NCI-H526 (cell line): ENCODE measurements at places on chromosomes 5 and 9.

DNA sequence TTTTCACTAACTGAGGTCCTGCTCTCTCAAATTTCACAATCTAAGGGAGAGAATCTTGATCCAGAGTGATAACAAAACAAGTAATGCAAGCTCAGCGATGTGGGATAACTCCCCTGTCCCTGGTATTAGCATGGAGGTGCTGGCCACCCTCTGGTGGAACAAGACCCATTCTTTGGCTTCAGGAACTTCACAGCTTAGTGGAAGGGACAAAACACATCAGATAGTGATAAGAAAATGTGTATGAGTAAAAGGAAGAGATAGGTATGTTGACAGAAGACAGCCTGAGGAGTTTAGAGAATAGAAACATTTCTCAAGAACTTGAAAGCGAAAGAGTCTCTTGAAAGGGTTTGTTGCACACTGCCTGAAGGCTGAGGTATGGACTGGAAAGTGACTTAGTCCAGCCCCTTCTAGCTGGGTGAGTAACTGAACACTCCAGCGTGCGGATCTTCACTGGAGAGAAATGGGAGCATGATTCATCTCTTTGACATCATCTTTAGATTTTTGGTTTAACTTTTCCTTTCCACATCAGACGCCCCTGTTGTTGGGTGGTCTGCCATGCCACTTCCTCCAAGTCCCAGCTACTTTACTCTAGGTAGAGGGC, 25.4 kb upstream of the ZSWIM6 start:
- no peak for DNase-seq

GRCh38 chr5:96200641-96201040, 232.4 kb downstream of the PCSK1 start:
- DNase-seq, result no peak

GRCh38 chr9:113355040-113355596, 5.8 kb downstream of the BSPRY start:
- no peak for DNase-seq

DNA sequence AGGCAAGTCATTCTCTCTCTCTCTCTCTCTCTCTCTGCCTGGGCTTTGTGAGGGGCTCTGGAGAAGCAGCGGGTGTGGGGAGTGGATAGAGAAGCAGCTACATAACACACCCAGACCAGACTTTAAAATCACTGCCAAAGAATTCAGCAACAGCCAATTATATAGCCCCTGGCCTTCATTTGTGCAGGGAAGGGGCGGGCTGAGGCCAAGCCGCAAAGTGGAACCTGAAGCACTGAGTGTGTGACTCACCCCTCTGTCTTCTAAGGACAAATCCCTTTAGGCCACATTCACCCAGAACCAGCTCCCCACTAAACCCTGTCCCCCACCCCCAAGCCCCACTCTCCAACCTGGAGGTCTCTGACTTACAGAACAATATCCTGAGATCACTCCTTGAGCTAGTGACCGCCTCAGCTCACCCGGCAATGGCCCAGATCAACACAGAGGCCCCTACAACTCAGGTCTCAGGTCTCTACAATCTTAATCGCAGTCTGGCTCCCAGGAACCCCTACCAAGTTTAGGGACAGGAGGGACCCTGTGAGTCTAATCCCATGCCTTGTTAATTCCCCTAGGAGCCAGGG, 6.0 kb downstream of the B4GALT1 start:
- DNase-seq, result no peak

DNA sequence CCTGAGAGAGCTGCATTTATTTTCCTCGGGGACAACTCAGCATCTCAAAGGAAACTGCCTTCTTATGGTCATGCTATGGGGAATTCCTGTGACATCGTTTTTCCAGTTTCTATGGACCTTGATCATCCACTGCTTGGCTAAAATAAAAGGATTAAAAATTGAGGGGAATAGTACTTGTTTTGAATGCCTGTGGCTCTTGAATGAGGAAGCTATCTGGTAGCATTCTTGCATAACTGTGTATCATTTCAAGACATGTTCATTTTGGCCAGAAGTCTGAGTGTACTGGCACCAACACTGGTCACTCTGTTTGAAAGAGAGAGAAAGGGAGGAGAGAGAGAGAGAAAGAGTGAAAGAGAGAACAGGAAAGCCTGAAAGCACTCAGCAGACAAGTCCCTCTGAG, 116.7 kb downstream of the DOCK2 start:
- DNase-seq, result no peak

DNA sequence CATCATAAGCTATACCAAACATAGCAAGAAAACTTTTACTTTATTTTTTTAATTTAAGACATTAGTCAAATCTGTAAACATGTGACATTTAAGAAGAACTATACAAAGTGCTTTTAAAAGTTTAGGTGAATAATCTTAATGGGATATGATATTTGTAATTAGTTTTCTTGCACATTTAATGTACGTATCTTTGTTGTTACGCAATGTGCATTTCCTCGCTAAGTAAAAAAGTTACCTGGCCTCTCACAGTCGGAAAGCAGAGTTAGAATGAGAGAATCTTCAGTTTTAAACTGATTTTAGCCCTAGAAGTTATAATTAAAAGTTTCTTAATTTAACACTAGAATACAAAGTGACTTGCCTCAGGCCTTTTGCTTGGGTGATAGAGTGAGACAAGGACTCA, 589.8 kb downstream of the DMRTA1 start:
- no peak for DNase-seq

- DNase-seq, result no peak
Observed at GRCh38 chr9:77705636-77706035, 57.5 kb upstream of the GNA14 start.

DNA sequence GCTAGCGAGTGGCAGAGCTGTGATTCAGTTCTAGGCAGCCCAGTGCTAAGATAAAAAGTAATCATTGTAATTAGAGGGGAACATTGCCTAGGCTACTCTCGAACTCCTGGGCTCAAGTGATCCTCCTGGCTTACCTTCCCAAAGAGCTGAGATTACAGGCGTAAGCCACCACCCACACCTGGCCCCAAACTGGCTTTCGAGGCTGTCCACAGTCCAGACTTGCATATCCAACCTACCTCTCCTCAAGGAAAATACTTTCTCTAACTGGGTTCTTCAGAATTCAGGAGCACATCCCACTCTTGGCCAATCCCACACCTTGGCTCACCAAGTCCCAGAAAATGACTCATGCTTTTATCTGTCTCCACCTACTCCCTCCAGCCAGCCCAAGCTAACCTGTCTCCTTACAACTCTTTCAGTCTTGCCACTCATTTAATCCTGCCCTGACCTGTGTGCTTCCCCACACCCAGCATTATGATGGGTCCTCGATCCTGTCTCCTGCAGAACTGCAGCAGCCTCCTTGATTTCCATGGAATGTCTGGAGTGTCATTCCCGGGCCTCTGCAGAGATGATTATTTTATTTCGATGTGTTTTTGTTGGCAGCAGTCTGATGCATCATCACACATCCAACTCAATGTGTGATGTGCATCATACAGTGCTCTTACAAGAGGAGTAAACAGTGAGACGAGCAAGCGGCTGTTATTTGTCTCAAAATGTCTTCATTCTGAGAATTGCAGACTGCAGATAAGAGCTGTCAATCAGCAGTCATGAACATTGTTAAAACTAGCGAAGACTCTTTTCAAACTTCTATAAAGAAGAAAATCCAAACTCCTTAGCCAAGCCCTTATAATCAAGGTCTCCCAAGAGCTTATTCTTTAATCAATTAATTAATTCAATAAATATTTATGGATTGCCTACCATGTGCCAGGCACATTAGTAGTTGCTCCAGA, 167.3 kb downstream of the SEC61B start:
- no peak for DNase-seq

DNA sequence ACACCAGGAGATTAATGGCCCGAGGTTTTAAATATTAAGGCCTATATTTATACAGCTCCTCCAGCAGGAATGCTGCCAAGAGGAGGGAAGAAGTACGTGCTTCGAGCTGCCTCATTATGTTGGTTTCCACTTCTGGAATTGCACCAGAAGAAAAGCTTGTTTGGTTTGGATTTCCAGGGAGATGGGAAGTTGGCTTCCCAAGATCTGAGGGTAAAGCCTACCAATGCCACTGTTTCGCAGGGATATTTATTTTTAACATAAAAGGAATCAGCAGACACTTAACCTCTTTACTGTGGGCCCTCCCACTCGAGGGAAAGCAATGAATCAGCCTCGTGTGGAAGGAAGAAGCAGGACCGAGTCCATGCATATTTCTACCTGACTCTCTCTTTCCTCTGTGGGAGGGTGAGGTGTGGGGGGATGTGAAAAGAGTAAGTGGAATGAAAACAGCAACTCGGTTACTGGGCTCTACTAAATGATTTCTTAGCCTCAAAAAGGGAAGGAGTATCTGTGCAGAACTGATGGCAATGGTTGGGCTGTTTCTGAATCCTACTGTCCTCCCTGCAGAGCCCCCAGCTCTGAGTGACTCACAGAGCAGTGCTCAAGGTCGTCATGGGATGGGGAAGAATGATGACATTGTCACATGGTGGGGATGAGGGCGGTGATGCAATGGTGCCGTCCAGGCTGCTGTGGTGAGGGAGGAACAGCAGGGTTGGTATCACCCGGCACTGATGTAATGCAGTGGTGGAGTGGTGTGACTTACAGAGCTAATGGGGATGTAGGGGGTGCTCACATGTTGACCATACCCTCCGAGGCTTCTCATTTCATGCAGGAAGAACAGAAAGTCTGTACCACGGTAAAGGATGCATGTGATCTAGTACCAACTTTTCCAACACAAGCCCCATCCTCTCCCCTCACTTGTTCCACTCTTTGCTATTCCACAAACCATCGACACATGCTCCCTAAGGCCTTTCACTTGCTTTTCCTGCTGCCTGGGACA, 215.0 kb upstream of the PANK3 start:
- no peak for DNase-seq

GRCh38 chr5:9947225-9947714, 302.4 kb downstream of the ATPSCKMT start:
- no peak for DNase-seq

DNA sequence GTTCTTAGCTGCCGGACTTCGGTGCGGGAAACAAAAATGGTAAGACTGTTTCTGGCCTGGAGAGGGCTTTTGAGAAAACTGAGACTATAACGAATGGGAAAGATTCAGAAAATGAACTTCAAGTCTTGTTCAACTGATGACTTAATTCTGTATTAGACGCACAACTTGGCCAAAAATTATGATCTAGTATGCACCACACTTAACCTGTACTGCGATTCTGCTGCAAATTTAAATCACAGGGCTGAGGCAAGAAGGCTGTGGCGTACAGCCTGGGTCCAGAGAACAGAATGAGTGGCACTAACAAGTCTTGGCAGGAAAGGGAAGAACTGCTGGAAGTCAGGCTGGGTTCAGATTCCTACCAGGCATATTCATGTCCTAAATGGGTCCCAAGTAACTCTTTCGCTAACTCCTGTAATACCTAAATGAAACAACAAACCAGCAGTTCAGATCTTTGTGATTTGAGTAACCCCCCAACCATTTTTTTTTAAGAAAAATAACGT, 781 bp upstream of the COL23A1 start:
- DNase-seq, result no peak

- DNase-seq, result no peak
Observed at GRCh38 chr5:24363789-24364481, 280.8 kb downstream of the CDH10 start.

- DNase-seq, result no peak
Observed at GRCh38 chr5:91311697-91312501, 71.2 kb downstream of the ARRDC3 start.

DNA sequence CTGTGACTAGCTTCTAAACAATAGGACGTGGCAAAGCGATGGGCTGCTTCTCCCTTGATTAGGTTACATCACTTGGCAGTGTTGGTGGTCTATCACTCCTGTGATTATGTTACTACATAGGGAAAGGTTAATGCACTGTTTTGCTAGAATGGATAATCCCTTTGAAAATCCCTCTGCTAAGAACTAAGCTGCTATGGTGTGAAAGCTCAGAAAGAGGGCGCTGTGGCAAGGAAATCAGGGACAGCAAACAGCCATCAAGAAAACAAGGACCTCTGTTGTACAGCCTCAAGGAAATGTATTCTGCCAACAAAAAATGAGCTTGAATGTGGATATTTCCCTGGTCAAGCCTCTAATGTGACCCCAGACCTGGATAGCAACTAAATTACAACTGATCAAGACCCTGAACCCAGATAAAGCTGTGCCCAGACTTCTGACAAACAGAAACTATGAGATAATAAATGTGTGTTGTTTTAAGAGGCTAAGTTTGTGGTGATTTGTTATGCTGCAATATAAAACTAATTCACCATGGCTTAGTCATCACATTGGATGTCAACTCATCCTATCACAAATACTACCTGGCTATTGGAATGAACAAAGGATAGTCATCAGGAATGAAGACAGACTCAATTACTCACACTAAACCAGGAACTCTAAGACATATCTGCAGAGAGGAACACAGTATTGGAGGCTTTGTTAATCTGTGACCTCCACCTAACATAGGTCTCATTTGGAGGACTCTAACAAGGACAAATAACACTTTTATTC, 1215.9 kb downstream of the EFNA5 start:
- peak; percentile 50 for DNase-seq

GRCh38 chr5:112854651-112855050, 6.4 kb upstream of the SRP19 start:
- no peak for DNase-seq

DNA sequence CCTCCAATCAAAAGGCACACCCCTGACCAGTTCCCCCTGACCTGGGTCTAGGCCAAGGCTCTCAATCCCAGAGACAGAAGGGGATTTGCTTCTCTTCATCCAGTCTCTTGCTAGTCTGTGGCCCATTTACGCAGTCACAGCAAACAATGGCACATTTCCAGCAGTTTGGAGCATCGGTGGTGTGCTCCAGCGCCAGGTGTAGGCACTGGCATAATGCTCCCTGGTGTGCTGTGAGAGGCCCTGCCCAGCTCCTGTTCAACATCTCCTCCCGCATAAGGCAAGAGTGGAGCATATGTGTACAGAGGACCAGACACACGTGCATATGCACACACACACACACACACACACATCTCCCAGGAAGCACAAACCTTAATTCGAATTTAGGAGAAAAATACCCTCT, 79.5 kb upstream of the ERCC6L2 start:
- no peak for DNase-seq

DNA sequence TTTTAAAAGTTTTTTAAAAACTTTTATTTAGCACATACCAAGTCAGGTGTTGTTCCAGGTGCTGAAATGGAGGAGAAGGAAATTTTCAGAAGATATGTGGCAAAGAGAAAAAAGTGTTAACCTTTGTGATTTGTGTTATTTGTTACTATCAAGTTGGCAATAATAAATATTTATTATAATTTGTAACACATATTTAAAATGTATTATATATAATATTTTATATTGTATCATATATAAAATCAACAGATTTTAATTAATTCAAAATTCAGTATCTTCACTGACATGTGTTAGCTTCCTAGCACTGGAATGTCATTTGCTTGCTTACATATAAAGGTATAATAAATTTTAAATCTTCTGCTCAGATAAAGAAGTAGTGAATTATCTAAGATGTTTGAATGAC, 71.5 kb downstream of the STK32A start:
- DNase-seq, result no peak
